ENCODE measurements at places on chromosomes 5 and 9.

DNA sequence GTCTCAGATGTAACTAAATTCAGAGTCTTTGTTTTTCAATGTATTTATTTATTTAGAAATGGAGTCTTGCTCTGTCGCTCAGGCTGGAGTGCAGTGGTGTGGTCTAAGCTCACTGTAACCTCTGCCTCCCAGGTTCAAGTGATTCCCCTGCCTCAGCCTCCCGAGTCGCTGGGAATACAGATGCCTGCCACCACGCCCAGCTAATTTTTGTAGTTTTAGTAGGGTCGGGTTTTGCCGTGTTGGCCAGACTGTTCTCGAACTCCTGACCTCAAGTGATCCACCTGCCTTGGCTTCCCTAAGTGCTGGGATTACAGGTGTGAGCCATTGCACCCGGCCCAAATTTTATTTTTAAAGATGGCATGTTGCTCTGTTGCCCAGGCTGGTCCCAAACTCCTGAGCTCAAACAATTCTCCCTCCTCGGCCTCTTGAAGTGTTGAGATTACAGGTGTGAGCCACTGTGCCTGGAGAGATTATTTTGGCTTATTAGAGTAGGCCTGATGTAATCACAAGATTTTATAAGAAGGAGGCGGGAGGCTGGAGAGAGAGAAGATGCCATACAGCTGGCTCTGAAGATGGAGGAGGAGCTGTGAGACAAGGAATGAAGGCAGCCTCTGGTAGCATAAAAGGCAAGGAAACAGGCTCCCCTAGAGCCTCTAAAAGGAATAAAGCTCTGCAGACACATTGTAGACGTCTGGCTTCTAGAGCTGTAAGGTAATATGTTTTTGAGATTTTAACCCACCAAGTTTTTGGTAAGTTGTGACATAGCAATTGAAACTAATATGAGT, 12.9 kb upstream of the KLF9 start:
- DNase-seq, result no peak

DNA sequence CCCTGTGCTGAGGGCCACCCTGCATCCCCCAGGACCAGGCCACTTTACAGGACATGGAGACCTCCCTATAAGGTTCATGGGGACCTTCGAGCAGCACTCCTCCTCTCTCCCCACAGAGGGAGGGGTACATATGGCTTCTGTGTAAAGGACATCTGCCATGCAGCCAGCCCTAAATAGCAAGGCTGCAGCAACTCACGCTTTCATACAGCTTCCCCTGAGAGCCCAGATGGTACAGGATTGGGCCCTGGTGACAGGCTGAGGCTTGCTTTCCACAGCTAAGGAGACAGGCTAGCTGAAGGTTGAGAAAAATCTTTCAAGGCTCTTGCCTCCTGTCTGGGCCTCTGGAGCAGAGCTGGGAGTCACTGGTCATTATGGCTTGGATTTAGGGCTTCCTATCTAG, 147.0 kb upstream of the ZNF366 start:
- no peak for DNase-seq

- no peak for DNase-seq
Measured at GRCh38 chr5:119383008-119383407, 27.2 kb downstream of the TNFAIP8 start.

DNA sequence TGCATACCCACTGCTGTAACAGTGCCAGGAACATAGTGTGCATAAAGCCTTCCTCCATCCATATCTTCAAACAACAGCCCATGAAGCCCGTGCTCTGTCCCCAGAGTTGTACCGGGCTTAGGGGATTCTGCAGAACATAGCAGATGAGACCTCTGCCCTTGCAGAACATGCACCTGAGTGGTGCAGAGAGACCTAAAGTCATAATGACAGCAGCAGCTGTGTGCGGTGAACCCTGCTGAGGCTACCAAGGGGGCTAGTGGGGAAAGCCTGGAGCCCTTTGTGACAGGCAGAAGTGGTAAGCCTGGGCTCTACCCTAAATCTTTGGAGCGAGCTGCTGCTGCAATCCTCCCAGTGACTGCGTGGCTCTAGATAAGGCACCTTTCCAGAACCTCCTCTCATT, 32.2 kb upstream of the BRD3 start:
- no peak for DNase-seq

- DNase-seq, result no peak
Measured at GRCh38 chr5:120241400-120241799, 222.7 kb upstream of the PRR16 start.

DNA sequence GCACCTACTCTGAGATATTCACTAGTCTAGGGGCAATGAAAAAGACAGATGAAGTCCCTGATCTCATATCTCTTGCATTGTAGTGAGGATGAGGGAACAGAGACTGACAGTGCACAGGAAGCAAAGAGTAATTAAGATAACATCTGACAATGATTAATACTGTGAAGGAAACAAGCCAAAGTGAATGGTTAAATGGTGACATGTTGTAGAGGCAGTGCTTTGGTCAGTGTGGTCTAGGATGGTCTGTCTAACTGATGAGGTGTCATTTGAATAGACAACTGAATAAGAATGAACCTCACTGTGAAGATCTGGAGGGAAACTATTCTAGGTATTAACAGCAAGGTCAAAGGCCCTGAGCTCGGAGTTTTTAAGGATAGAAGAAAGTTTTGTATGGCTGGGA, 333.3 kb upstream of the GRIA1 start:
- DNase-seq, result no peak

GRCh38 chr5:76084496-76085242, 1.5 kb downstream of the SV2C start:
- DNase-seq, result no peak

GRCh38 chr5:145824040-145824439, 11.1 kb downstream of the PRELID2 start:
- DNase-seq, result no peak

DNA sequence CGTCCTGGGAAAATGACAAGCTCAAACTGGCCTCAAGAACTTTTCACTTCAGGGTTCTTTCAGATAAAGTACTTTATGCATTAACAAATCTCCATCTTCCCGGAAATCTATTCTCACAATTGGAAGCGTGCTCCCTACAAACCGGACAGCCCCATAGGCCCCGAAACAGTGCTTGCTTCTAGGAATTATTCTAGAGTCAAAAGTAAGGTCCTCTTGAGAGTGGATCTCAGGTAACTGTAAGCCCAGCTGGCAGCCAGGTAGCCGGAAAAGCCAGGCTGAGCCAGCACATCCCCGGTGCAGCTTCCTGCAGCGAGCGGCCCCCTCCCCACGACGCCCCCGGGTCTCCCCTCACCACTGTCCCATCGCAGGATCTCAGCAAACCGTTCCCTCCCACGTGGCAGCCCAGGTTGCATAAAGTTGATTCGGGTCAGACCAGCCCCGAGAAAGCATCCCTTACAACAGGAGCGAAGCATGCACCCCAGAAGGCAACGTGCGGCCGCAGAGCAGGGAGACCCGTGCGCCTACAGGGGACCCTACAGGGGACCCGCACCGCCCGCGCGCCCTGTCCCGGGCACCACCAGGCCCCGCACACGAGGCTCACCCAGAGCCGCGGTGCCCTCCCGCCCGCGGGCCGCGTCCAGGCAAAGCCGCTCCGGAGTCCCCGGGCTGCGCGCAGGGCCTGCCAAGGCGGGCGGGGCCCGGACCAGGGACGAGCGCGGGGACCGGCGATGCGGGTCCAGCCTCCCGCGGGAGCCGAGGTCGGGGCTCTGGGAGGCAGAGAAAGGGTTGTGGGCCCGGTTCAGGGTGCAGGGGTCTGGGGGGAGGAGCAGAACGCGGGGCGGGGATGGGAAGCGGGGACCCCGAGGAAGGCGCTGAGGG, 920 bp downstream of the LPCAT1 start:
- no peak for DNase-seq

DNA sequence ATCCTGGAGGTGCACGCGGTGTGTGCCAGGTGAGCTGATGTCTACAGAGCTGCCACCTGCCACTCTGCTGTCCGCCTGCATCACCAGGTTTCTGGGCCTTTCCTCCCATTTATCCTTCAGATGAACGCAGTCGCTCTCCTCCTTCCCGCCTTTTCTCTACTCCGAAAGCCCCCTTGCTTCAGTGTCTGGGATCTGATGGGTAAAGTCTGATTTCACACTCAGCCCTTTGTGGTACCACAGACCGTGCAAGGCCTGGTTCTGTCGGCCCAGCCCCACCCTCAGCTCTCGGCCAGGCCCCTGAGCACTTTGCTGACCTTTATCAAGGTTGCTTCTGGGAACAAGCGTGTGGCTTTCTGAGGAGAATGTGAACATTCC, 32.5 kb downstream of the GLT6D1 start:
- DNase-seq, result no peak

DNA sequence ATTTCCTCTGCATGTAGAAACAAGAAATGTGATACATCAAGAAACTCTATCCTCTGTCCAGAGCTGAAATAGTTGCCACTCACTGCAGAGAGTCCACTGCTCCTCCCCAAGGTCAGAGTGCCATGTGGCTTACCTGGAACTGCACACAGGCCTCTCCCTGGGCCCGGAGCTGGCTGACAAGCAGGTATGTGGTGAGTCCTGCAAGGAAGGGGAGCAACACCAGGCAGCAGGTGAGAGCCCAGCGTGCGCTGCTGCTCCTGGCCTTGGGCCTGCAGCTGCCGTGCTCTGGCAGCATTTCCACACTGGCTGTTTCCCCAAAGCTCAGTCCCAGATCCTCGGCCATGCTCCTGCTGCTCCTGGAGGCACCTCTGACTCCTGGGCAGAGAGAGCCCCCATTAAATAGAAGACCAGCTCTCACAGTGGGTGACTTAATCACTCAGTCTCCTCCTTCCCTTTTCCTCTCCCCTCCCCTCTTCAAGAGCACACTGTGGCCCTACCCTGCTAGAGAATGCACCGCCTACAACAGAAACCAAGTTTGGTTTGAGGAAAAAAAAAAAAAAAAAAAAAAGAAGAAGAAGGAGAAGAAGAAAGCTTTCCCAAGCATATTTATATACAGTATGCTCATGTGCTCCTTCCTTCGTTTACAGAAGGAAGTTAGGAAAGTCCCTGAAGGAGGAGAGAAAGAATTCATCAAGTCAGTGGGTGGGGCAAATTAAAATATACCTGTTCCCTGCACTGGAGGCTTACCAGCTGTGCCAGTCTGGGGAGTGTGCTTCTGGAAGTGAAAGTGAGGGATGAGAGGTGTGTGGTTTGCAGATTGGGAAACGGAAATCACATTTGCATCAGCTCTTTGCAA, at the start of gene TNFSF15:
TSS of gene TNFSF15 (minus strand) at position 370 of the 856 bp plus-strand sequence. CDS start at position 343, 27 bp downstream.
- DNase-seq, result no peak

GRCh38 chr5:151174612-151175101, 17.1 kb upstream of the ANXA6 start:
- DNase-seq, result no peak

GRCh38 chr5:100787648-100788047, 115.4 kb downstream of the ST8SIA4 start:
- DNase-seq, result no peak

DNA sequence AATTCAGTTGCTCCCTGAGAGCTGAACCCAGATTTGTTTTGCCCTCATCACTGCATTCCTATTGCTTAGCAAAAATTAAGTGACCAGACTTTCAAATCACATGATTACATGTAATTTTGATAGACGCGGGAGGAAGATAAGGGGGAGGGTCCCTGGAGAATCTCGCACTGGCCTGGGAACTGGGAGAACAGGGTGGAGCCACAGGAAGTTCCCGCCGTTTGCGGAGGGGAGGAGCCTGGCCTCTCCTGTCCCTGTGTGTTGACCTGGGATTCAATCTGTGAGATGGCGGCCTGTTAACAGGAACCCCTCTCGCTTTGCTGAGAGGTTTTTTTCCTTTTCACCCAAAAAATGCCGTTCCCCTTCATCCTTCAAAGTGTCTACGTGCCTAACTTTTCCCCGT, 142.9 kb upstream of the OR13F1 start:
- no peak for DNase-seq

GRCh38 chr9:105114964-105115728, 129.3 kb upstream of the SLC44A1 start:
- no peak for DNase-seq

DNA sequence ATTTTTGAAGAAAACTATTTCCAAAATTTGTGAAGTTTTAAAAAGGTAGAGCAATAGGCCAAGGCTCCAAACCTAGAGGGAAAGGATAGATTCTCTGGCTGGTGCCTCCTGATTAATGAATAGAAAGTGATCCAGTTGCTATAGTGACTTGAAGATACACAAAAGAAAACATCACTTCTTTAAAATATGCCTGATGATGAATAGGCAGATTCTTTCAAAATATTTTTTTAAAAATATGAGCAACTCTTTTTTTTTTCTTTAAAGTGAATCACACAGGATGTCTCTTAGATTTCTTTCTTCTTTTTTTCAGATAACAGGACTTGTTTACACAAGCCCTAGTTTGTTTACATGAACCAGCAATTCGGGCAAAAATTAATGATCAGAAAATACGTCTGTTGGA, 124.4 kb downstream of the RFK start:
- no peak for DNase-seq

- DNase-seq, result no peak
Measured at GRCh38 chr9:31067418-31067817, 1317.0 kb upstream of the ACO1 start.

GRCh38 chr5:52789851-52790250, 2.1 kb downstream of the ITGA1 start:
- DNase-seq, result no peak

- DNase-seq, result no peak
Measured at GRCh38 chr5:74567411-74567995, 73.0 kb downstream of the ENC1 start.

DNA sequence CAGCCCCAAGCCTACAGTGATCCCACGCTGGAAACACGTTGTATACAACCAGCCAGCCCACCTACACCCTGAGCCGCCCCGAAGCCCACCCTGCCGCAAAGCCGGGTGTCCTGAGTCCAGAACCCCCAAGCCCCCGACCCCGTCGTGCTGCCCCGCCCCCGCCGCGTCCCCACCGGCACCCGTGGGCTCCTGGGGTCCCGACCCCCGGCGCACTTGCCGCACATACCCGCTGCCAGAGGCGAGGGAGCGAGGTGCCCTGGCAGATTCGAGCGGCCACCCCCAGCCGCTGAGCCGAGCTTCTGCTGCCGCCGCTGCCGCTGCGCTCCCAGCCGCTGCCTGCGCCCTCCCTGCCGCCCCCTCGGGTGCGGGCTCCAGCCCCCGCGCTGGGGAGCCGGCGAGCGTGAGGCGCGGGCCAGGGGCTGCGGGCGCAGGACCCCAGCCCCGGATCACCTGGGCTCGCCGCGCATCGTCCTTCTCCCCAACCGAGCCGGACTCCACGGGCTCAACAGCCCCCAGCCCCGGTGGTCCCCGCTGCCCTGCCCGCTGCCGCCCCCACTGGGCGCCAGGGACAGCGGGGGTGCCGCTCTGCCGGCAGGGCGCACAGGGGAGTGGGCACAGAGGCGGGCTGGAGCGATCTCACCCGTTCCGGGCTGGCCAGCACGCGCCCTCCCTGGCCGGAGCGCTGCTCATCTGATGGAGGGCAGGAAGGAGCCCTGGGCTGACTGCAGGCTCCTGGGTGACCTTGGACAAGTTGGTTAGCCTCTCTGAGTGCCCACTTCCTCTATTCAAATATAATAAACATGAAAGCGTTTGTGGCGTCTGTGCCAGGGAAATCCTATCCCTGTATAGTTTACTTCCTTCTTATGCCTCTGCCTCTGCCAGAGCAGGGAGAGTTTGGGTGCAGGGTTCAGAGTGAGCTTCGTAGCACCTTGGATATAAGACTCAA, at the start of gene HTR4:
TSS of gene HTR4 (minus strand) at position 692 of the 946 bp plus-strand sequence. CDS start 17,513 bp downstream, outside the sequence.
- DNase-seq, result no peak

GRCh38 chr5:83509540-83509939, 38.0 kb downstream of the VCAN start:
- DNase-seq, result no peak

GRCh38 chr5:115333164-115333563, 36.7 kb upstream of the CCDC112 start:
- DNase-seq, result no peak

Data from substantia nigra (tissue), 51 donors.